Stimulated activated CD4-positive, alpha-beta T cell treated with anti-CD3 and anti-CD28 coated beads, TNF-alpha, amount 100 ng/mL, for 1 hour (primary cell): ENCODE measurements at places on chromosomes 12 and 14.

GRCh38 chr12:106893451-106893850, 62.3 kb upstream of the TMEM263 start:
- no peak for DNase-seq

DNA sequence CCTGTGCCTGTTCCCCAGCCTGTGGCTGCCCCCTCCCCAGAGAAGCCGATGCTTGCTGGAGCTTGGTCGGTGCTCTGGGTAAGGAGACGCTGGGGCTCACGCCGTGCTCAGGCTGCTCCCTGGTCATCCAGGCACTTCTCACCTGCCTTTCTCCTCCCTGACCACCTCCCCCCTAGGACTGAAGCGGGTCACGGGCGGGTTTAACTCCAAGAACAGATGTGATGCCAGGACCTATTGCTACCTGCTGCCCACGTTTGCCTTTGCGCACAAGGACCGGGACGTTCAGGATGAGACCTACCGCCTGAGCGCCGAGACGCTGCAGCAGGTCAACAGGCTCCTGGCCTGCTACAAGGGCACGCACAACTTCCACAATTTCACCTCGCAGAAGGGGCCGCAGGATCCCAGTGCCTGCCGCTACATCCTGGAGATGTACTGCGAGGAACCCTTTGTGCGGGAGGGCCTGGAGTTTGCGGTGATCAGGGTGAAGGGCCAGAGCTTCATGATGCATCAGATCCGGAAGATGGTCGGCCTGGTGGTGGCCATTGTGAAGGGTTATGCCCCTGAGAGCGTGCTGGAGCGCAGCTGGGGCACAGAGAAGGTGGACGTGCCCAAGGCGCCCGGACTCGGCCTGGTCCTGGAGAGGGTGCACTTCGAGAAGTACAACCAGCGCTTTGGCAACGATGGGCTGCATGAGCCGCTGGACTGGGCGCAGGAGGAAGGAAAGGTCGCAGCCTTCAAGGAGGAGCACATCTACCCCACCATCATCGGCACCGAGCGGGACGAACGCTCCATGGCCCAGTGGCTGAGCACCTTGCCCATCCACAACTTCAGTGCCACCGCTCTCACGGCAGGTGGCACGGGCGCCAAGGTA, 8.4 kb upstream of the EP400 start:
- no peak for DNase-seq

GRCh38 chr14:63788011-63788933, 60.4 kb upstream of the SGPP1 start:
- no peak for DNase-seq

GRCh38 chr12:98182821-98183220, 332.6 kb upstream of the TMPO start:
- no peak for DNase-seq

DNA sequence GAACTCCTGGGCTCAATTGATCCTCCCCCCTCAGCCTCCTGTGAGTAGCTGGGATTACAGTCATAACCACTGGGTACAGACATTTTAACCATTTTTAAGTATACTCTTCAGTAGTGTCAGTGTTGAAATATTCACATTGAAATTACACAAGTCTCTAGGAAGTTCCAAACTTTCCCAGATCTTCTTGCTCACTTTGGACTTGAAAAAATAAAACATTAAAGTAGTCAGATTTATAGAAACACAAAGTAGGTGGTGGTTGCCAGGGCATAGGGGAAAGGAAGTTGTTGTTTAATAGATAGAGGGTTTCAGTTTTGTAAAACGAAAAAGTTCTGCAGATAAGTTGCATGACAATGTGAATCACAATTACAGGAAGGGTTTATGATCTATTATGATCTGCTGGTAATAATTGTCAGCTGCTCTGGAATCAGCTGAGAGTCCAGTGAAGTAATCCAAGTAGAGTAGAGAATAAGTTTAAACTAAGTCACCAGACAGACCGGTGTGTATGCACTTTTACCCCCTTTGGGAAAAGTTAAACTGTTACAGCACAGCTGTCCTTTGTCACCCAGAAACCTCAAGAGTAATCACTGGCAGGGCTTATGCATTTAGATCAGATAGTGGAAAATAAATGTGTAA, 27.4 kb downstream of the PCNX1 start:
- DNase-seq, result no peak

GRCh38 chr14:104885031-104885972, 20.2 kb downstream of the CEP170B start:
- DNase-seq, result no peak

DNA sequence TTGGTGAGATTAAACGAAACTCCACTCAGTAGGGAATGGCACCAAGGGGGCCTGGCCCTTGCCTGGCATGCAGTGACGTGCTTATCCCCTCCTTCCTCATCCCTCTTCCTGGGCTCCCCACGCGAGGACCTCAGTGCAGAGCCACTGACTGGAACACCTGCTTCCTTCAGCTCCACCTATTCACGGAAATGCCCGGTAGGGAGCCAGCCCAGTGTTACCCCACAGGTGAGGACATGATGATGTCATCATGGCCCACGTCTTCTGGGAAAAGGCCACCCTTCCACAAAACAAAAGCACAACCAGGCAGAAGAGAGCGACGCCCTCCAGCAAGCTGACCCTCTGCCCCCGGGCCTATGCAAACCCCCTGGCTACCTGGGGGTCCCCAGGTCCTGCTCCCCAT, 42.1 kb downstream of the CCDC85C start:
- no peak for DNase-seq

GRCh38 chr12:122005252-122005776, 16.4 kb upstream of the BCL7A start:
- no peak for DNase-seq

DNA sequence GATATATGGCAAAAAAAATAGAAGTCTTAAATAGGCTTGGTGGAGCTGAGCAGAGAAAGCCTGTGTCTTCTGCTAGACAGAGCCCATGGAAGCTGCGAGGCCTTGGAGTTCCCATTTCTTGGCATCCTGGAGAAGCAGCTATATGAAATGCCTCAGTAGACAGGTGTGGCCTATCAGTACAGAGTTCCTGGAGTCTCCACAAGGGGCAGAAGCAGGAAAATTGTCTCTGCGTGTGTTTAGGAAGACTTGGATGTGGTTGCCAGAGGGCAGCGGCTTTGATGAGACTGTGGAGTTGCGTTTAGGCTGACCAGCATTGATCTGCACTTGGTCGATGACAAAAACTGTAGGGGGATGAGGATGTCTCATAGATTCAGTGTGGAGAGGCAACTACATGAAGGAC, 334.5 kb upstream of the SEL1L start:
- DNase-seq, result no peak
